Lower lobe of right lung (tissue), 2 donors: ENCODE measurements at places on chromosomes 1 and 21. TPM values are rescaled to one million over a fixed set of nuclear protein-coding genes. Genes with fewer than 3 reads are reported as not detected.

FMO1 gene
- 2.4 TPM for total RNA-seq

AMY1C gene
- 35.3 TPM for total RNA-seq

DAB1 gene
- 1.9 TPM for total RNA-seq

PKLR gene
- total RNA-seq, result not detected

PLEKHN1 gene
- total RNA-seq, result 1.2 TPM

RIMS3 gene
- 4.6 TPM for total RNA-seq

HPCAL4 gene
- 0.41 TPM for total RNA-seq

DNA sequence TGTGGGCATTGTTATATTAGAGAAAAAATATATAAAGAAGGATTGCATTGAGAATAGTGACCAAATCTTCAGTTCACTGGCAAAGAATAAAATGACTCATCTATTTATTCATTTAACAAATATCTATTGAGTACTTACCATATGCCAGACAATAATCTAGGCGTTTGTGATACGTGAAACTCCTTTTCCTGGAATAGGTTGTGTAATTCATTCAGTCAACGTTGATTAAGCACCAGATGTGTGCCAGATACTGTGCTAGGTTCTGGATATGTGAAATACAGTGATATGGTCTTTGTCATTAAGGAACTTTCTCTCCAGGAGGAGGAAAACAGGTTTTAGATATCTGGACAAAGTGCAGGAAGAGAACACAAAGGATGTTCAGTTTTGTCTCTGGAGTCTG is 344.5 kb downstream of the RWDD3 start:
- H3K36me3 ChIP-seq, result no peaks in the 10 kb centered on the region
- no peaks in the 10 kb centered on the region for H3K27me3 ChIP-seq
- no peak overlapping the region for H3K4me3 ChIP-seq
- no peaks in the 10 kb centered on the region for H3K4me1 ChIP-seq

GRCh38 chr1:26282401-26282918 is 2.6 kb downstream of the SH3BGRL3 start:
- H3K27ac ChIP-seq, result no peak overlapping the region
- peaks cover 23% of the 10 kb centered on the region for H3K36me3 ChIP-seq
- no peak overlapping the region for H3K4me3 ChIP-seq
- no peak for DNase-seq
- peaks cover 91% of the 10 kb centered on the region for H3K4me1 ChIP-seq
- no peaks in the 10 kb centered on the region for H3K27me3 ChIP-seq

DNA sequence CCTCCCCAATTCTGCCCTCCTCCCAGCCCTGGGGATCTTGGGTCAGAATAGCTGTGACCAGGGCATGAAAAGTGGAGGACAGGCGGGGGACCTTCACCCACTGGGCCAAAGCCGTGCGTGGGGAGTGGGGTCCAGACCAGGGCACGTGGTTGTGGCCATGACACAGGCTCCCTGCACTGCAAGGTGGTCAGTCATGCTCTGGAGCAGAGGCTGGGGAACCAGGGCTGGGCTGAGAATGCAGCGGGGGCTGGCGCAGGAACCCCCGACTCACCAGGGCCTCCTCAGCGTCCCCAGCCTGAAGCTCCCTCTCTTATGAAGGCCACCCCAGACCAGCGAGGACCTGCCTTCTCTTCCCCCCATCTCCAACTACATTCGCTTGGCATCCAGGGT is 2.7 kb downstream of the DVL1 start:
- no peak overlapping the region for H3K4me3 ChIP-seq
- peaks cover 4% of the 10 kb centered on the region for H3K36me3 ChIP-seq
- H3K4me1 ChIP-seq, result peaks cover 43% of the 10 kb centered on the region
- no peak for DNase-seq

- no peaks in the 10 kb centered on the region for H3K36me3 ChIP-seq
- peak overlapping the region; percentile 76 for H3K27ac ChIP-seq
- H3K4me3 ChIP-seq, result no peak overlapping the region
- H3K27me3 ChIP-seq, result no peaks in the 10 kb centered on the region
Measured at GRCh38 chr1:48245106-48245505, 22.6 kb downstream of the SLC5A9 start.

DNA sequence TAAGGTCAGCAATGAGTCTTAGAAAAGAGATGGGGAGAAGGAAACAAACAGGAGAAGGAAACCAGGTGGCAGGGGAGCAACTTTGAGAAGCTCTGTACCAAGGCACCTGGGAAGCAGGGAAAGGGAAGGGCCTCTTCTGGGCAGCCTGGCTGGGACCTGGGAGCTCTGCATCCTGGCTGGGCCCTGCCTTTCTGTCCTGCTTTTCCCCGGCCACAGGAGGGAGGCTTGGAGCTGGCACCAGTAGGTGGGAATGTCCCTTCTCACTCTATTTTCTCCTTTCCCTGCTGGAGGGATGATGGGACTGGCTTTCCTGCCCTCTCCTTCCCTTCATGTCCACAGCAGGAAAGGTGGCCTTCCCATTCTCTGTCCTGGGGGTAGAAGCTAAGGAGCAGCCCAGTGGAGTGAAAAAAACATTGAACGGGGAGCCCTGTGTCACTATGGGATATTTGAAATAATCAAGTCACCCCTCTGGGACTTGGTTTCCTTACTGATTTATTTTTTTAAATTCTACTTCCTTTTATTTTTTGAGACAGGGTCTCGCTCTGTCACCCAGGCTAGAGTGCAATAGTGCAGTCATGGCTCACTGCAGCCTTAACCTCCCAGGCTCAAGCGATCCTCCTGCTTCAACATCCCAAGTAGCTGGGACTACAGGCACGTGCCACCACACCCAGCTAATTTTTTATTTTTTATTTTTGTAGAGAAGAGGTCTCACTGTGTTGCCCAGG is 5.1 kb upstream of the NES start:
- H3K36me3 ChIP-seq, result no peaks in the 10 kb centered on the region
- H3K4me3 ChIP-seq, result no peak overlapping the region
- DNase-seq, result no peak
- no peak overlapping the region for H3K27ac ChIP-seq

- H3K36me3 ChIP-seq, result no peaks in the 10 kb centered on the region
- H3K4me3 ChIP-seq, result no peak overlapping the region
- peaks cover 17% of the 10 kb centered on the region for H3K27me3 ChIP-seq
- no peak overlapping the region for H3K27ac ChIP-seq
Measured at GRCh38 chr1:110118636-110119396, 6.6 kb downstream of the UBL4B start.

GRCh38 chr1:200258447-200259375 is 151.1 kb downstream of the ZNF281 start:
- H3K36me3 ChIP-seq, result no peaks in the 10 kb centered on the region
- no peaks in the 10 kb centered on the region for H3K4me1 ChIP-seq
- no peaks in the 10 kb centered on the region for H3K27me3 ChIP-seq

GRCh38 chr1:24727501-24728216 is 17.6 kb upstream of the CLIC4 start:
- H3K27ac ChIP-seq, result peak overlapping the region; percentile 74
- peak; percentile 82 for DNase-seq
- H3K36me3 ChIP-seq, result no peaks in the 10 kb centered on the region
- H3K4me1 ChIP-seq, result peaks cover 57% of the 10 kb centered on the region
- H3K27me3 ChIP-seq, result no peaks in the 10 kb centered on the region

DNA sequence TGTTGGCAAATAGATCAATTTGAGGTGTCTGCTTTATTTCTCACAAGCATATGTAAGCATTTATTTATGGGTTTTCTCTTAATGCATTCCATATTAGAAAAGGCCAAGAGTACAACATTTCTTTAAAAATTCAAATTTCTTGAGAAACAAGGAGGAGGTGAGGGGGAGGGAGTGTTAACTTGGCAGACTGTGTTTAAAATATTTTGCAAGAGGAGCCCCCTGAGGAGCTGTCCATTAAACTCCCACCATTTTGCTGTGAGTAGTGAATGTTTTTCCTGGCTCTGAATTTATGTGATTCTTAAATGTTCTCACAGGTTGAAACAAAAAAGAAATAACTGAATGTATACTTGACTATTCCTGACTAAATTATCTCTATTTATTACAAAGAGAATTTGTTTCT is 363.8 kb downstream of the PTPRC start:
- no peaks in the 10 kb centered on the region for H3K36me3 ChIP-seq
- DNase-seq, result no peak
- H3K27me3 ChIP-seq, result no peaks in the 10 kb centered on the region
- H3K27ac ChIP-seq, result no peak overlapping the region

DNA sequence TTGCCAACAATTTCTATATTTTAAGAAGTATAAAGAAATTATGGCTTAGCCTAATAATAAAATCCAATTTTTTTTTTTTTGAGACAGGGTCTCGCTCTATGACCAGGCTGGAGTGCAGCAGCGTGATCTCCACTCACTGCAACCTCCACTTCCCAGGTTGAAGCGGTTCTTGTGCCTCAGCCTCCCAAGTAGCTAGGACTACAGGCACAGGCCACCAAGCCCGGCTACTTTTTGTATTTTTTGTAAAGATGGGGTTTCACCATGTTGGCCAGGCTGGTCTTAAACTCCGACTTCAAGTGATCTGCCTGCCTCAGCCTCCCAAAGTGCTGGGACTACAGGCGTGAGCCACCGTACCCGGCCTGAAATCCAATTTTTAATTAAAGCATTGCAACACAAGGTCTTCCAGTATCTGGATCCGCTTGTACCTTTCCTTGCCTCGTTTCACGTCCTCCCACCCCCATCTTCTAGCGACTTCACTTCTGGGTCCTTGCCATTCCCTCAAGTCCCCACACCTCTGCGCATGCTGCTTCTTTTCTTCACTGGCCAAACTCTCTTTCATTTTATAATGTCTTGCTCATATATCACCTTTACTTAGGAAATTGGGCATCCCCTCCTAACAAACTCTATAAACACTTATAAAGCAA is 2.3 kb downstream of the FUBP1 start:
- no peak for DNase-seq
- no peak overlapping the region for H3K27ac ChIP-seq
- peaks cover under 1% of the 10 kb centered on the region for H3K36me3 ChIP-seq
- peaks cover 49% of the 10 kb centered on the region for H3K4me1 ChIP-seq

DNA sequence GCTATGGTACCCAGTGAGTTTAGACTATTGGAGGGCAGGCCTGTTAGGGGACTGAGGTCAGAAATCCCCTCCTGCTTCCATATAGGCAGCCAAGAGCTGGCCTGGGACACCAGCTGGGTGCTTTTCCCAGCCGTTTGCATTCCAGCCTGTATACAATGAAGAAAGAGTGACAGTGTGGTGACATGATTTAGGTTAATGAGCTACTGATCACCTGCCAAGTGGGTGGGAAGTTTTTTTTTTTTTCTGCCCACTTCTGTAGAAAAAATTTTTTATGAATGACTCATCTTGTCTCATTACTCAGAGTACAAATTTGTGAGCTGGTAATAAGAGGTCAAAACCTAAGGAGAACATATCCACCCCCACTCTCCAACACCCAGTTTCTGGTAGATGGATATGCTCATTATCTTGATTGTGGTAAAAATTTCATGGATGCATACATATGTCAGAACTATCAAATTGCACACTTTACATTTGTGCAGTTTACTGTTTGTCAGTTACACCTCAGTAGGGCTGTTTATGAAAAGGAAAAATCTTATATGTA is 16.4 kb upstream of the CGN start:
- H3K27me3 ChIP-seq, result no peaks in the 10 kb centered on the region
- no peak overlapping the region for H3K27ac ChIP-seq
- no peak overlapping the region for H3K4me3 ChIP-seq
- H3K4me1 ChIP-seq, result no peaks in the 10 kb centered on the region

- H3K27ac ChIP-seq, result no peak overlapping the region
- H3K27me3 ChIP-seq, result no peaks in the 10 kb centered on the region
- no peak for DNase-seq
- no peak overlapping the region for H3K4me3 ChIP-seq
- H3K36me3 ChIP-seq, result peaks cover 14% of the 10 kb centered on the region
Measured at GRCh38 chr1:231016234-231016633, 23.8 kb downstream of the FAM89A start.

GRCh38 chr1:155206891-155207805 is 549 bp downstream of the THBS3 start:
- peak; percentile 89 for DNase-seq
- H3K27ac ChIP-seq, result peak overlapping the region; percentile 100
- no peaks in the 10 kb centered on the region for H3K27me3 ChIP-seq
- H3K36me3 ChIP-seq, result peaks cover 12% of the 10 kb centered on the region
- peak overlapping the region; percentile 95 for H3K4me3 ChIP-seq
- peaks cover 33% of the 10 kb centered on the region for H3K4me1 ChIP-seq

GRCh38 chr1:220368352-220369265 is 96.4 kb upstream of the RAB3GAP2 start:
- H3K27me3 ChIP-seq, result no peaks in the 10 kb centered on the region
- no peaks in the 10 kb centered on the region for H3K4me1 ChIP-seq
- H3K4me3 ChIP-seq, result no peak overlapping the region
- DNase-seq, result no peak

GRCh38 chr21:44425307-44425894 is 29.9 kb upstream of the LRRC3 start:
- no peaks in the 10 kb centered on the region for H3K4me1 ChIP-seq
- H3K27me3 ChIP-seq, result peaks cover 6% of the 10 kb centered on the region
- no peak overlapping the region for H3K4me3 ChIP-seq
- no peaks in the 10 kb centered on the region for H3K36me3 ChIP-seq
- no peak overlapping the region for H3K27ac ChIP-seq

- H3K4me3 ChIP-seq, result no peak overlapping the region
- no peaks in the 10 kb centered on the region for H3K4me1 ChIP-seq
- DNase-seq, result no peak
- H3K27me3 ChIP-seq, result peaks cover 4% of the 10 kb centered on the region
Measured at GRCh38 chr1:7325254-7325653, 445.8 kb upstream of the VAMP3 start.

GRCh38 chr1:89974696-89975470 is 20.0 kb upstream of the ZNF326 start:
- DNase-seq, result no peak
- no peak overlapping the region for H3K4me3 ChIP-seq
- no peak overlapping the region for H3K27ac ChIP-seq
- no peaks in the 10 kb centered on the region for H3K27me3 ChIP-seq
- no peaks in the 10 kb centered on the region for H3K36me3 ChIP-seq
- peaks cover 4% of the 10 kb centered on the region for H3K4me1 ChIP-seq

DNA sequence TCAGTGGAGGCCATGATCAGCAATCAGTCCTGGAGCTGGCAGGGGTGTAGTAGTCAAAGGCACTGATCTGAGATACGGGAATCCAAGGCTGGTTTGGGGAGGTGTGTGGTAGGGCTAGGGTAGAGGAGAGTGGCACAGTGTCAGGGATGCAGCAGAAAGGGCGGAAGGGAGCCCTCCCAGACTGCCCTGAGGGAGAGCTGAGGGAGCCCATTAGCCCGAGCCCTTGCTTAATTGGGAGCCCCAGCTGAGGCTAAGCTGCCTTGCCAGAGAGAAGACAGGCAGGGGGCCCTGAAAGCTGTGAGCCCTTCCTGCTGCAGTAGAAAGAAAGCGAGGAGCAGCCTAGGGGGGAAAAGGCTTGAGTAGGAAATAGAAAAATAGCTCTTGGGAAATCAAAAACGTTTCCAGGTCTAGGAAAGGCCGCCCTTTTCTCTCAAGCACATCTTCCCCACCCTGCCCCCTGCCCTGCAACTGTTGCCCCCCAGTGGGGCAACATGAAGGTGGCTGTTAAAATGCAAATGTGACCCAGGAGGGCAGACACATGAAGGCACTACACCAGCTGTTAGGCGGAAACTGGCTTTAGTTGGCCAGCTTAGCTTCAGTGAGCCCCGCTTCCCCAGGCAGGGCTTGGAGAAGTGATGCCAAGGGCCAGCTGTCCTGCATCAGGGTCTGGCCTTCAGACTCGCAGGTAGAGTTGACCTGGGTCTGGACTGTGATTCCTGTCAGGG is 106.2 kb downstream of the UCK2 start:
- H3K4me3 ChIP-seq, result no peak overlapping the region
- no peaks in the 10 kb centered on the region for H3K36me3 ChIP-seq
- H3K4me1 ChIP-seq, result no peaks in the 10 kb centered on the region
- no peak for DNase-seq

GRCh38 chr1:179151908-179152682 is 70.2 kb downstream of the TOR3A start:
- no peaks in the 10 kb centered on the region for H3K4me1 ChIP-seq
- no peak overlapping the region for H3K4me3 ChIP-seq

- no peak overlapping the region for H3K4me3 ChIP-seq
- DNase-seq, result no peak
- no peaks in the 10 kb centered on the region for H3K36me3 ChIP-seq
- H3K4me1 ChIP-seq, result peaks cover 5% of the 10 kb centered on the region
Measured at GRCh38 chr1:161983725-161984124, 39.9 kb downstream of the OLFML2B start.
